ENCODE measurements at places on chromosomes 3 and 15.

DNA sequence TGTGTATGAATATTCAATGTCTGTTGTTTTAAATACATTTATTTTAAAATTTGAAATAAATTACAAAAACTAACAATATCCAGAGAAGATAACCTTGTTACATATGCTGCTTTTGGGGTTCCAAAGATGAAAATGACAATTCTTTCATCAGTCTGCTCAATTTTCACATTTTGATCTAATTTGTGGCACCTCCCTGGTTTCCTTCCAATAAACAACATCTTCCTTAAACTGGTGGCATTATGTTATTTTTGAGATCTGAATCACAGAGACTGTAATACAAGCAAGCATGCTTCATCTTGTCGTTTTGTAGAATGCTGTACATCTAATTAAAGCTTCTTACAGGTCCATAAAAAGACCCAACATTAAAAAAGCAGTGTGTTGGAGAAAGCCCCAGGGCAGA, 2.2 kb upstream of the SNRK start:
- no peak for DNase-seq

DNA sequence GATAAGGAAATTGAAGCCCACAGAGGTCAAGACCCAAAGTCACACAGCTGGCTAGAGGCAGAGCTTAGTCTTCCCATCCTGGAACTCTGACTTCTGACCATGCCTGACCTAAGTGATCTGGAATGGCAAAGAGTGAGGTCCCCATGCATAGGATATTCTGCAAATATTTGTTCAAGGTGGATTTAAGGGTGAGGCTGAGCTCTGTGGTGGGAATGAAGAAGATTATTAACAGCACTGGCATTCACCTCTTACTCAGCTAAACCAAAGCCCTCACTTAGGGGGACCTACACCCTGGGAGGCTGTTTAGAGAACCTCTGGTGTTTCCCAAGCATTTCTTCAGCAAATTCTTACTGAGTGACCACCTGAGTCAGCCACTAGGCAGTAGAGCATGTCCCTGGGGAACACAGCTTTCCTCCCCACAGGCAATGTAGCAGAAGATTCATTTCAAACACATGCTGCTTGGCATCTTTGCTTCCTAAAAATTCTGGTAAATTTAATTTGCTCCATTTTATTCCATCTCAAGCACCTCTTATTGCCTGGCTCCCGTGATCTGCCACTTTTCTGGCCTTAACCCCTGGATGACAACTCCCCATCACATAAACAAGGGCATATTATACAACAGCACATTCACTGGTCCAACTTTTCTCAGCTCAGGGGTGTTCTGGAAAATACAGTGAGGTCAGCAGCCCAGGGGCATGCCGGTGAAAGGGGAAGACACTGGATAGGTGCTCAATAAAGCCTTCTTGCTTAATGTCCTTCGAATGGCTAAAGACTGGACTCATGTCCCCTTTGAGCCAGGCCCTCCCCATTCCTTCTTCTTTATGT, 176.0 kb downstream of the ABHD5 start:
- no peak for DNase-seq

GRCh38 chr3:142623194-142623593, 27.0 kb downstream of the PLS1 start:
- no peak for DNase-seq

GRCh38 chr3:15108869-15109268, 9.9 kb upstream of the RBSN start:
- no peak for DNase-seq

DNA sequence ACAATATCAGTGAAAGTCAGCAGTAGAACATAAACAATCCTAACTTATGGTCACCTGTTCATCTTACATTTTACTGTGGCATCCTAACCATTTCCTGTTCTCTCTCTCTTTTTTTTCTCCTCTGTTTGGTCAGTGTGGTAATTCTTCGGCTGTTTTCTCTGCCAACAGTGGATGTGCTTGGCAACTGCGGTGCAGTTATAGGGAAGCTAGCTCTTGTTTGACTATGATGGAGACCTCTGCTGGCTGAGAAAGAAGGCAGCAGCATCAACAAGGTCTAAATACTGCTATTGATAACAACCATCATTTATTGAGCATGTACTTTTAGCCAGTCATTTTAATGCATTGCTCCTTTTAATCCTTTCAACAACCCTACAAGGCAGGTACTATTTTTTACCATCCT, 723 bp upstream of the DRD3 start:
- no peak for DNase-seq

- DNase-seq = no peak
These were observed 126.8 kb upstream of the PFN2 start for GRCh38 chr3:150097588-150097890.

DNA sequence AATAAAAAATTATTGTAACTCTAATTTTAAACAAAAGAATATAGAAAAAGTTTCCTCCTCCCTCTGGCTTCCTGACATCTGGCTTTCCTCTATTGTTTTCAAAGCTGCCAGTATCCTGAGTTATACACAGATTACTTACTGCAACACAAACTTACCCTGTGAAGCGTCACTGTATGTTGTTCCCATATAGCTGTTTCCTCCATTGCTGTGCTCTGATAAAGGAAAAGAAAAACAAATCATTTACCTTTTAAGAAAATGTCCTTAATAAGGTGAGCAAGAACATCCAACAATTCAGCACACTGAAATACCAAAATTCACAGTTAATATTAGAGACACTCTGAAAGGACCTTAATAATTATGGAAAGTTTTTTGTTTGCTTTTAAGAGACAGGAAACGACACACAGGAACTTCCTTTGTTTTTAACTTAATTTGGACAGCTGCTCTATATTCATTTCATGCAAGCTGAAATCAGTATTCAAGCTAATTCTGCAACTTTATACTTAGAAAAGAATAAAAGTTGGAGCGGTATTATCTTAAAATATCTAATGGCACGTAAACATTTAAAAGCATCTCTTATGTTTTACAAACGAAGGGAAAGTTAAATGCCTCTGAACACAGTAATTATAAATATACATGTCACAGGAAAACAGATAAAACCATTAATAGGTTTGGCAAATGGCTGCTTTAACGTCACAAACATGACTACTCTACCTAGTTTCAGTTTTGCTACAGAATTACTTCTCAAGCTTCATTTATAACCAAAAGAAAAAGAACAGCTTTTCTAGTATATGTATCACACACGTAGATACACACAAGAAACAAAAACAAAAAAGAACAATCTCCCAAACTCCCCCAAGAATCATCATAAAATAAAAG, 21.5 kb downstream of the TJP1 start:
- DNase-seq = no peak

- peak; percentile 69 for DNase-seq
These were observed 88.6 kb upstream of the ZNF280D start for GRCh38 chr15:56821721-56822425.

DNA sequence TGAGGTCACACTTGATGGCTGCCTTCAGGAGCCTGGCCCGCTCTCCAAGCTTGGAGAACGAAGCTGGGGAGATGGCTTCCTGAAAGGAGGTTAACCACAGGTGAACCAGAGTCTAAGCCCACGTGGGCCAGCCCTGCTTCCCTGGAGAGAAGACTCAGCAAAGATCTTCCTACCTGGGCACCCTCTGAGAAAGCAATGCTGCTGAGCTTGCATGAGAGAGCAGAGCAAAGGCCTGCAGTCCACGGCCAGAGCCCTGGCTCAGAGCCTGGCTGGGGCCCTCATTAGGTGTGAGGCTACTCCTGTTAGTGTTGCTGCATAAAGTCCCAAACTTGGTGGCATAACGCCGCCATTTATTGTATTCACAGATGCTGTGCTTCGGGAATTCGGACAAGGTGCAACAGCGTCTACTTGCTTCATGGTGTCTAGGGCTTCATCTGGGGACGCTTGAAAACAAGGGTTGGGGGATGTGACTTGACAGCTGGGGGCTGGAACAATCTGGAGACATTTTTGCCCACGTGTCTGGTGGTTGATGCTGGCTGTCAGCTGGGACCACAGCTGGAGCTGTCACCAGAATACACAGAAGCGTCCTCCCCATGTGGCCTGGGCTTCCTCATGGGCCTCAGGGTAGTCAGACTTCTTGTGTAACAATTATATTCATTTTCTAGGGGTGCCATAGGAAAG, 87.9 kb upstream of the MEF2A start:
- no peak for DNase-seq

GRCh38 chr3:122916084-122916483, 111.5 kb downstream of the SEMA5B start:
- no peak for DNase-seq

DNA sequence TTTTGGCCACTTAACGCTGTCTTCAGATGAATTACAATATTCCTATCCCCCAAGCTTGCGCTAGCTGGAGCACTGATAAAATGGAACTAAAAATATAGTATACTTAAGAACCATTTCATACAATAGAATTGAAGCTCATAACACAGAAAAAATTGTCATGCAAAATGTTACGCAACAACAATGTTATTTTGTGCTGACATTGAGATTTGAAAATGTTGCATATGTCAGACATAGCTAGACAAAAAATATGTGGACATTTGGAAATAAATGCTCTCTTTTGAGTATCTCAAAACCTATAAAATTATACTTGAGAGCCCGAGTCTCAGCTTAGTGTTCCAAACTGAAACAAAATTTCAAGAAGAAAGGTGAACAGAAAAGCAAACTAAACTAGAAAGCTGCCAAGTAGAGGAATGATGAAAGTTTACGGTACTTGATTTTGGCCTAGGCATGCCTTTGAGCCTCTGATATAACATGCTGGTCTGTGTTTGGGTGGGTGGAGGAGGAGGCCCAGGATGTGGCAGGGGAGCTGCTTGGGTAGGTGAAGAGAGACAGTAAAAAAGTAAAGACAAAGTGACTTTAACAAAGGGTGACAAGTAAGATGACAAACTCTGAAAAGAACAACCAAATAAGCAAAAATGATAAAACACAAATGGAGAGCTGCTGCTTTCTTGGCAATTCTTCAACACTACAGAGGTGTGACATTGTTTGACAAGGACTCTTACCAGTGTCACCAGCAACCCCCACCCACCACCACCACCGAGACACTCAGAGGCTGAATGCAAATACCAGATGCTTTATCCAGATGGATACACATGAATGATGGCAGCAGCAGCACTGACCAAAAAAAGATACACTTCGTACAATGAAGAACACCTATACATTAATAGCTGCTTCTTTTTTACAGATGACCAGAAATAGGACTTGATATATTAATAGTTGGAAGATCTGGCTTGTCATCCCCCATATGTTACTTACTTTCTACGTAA, 129.3 kb upstream of the FEZF2 start:
- DNase-seq = no peak

- DNase-seq = no peak
These were observed 9.0 kb downstream of the COL6A5 start for GRCh38 chr3:130354430-130354829.

DNA sequence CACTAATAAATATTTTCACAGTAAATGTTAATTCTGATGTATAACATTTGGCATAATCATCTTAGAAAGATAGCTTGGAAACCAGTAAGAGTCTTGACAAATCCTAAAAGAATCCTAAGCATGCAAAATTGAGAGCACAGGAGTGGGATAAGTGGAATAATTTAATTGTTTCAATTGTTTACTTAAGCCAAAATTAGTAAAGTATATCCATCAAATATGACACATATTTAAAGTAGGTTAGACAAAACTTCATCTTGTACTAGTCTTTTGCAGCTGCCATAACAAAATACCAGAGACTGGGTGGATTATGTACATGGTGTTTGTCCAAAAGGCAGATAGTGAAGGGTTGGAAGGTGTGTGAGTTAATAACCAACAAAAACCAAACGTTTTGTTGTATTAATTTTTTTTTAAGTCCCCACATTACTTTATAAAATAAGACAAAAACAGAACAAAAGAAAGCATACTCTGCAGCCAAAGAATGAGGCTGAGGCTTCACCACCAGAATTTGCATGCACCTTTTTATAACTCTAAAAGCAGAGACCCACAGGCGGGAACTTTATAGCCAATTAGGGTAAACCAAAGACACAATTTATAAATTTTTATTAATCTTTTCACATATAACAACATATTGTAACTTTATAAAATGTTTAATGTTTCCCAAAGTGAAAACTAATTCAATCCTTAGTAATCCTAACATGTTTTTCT, 41.9 kb upstream of the CD200R1L start:
- DNase-seq = no peak

DNA sequence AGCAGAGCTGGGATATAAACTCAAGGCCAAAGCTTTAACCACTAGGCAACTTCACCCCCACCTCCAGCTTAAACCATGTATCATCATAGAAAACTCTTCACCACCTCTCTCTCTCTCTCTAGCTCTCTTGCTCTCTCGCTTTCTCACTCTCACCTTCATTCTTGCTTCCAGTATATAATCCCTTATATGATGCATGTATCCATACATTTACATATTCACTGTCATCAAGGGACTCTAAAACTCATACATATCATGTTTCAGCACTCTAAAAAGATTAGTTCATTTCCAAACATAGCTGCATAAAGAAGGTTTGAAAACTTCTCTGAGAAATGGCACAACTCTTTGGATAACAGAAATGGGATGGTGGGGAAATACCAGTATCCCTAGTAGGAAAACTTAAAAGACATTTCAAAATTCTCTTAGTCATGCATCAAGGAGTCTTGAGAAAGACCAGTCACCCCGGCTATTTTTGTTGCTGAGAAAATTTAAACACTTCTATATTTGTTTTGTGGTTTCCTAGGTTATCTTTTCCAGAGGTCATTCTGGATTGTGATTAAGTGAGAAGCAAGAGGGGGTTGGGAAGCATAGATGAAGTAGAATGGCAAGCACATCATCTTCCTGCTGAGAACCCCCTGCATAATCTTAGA, 447.8 kb upstream of the THBS1 start:
- no peak for DNase-seq

DNA sequence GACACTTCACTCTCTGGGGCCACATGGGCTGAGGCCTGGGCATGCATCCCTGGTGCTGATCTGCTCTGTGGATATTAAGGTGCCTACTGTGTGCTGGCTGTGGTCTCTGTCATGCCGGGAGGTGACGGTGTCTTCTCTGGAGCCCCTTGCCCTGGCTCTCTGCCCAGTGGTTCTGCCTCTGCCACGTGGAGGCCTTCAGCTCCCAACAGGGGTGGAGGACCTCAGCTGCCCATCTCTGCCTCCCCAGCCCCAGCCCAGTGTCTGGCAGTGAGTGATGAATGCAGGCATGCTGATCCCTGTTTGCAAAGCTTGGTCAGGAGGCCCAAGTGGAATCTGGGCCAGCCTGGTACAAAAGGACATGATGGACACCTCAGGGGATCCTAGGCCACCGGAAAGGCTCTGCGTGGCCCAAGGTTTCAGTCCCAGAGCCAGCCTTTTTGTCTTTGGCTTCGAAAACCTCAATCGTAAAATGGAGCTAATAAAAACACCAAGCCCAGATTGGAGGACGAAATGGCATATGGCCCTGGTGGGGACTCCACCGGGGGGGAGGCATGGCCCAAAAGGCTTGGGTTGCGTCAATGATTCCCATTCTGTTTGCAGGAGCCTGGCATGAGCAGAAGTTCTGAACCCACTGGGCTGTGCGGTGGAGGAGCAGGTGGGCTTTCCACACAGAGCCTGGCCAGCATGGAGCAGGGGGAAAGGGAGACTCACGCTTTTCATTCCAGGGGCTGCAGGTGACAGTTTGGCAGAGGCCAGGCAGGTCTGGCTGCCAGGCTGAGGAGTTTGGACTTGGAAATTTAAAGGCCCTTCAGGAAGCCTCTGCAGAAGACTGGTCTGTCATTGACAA, 54.7 kb upstream of the KLF13 start:
- DNase-seq = no peak
